NCI-H526 (cell line): ENCODE measurements at places on chromosomes 16 and 17.

GRCh38 chr16:69145658-69146057 is 13.2 kb downstream of the UTP4 start:
- DNase-seq, result no peak

DNA sequence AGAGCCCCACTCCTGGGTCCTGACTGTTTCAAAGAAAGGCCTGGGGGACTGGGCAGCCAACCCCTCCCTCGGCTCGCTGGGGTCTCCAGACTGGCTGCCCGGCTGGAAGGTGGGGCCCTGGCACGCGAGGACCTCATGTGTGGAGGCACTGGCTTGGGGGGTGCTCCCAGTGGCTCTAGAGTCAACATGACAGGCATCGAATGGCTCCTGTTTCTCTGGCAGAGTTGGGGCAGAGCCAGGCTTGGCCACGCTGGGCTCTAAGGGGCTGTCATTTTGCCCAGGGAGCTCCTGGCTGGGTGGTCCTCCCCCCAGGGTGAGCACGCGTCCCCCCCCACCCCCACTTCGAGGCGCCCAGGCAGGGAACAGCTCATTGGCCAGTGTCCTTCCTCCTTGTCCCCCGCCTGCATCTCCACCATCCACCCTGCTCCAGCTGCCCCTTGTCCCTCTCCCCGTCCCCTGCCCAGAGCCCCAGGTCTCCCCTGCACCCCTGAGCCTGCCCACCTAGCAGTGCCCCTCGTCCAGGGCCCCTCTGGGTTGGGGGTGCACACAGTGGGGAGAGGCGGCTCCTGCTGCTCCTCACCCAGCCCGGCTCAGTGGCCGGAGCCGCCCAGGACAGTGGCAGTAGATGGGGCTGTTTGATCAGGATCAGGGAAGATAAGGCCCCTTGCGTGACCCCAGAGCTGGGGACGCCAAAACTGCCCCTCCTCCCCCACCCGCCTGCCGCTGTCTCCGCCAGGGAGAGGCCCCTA is 2.7 kb downstream of the GCGR start:
- DNase-seq, result no peak

- DNase-seq, result peak; percentile 69
Measured at GRCh38 chr16:89860747-89861304, 12.6 kb upstream of the TCF25 start.

DNA sequence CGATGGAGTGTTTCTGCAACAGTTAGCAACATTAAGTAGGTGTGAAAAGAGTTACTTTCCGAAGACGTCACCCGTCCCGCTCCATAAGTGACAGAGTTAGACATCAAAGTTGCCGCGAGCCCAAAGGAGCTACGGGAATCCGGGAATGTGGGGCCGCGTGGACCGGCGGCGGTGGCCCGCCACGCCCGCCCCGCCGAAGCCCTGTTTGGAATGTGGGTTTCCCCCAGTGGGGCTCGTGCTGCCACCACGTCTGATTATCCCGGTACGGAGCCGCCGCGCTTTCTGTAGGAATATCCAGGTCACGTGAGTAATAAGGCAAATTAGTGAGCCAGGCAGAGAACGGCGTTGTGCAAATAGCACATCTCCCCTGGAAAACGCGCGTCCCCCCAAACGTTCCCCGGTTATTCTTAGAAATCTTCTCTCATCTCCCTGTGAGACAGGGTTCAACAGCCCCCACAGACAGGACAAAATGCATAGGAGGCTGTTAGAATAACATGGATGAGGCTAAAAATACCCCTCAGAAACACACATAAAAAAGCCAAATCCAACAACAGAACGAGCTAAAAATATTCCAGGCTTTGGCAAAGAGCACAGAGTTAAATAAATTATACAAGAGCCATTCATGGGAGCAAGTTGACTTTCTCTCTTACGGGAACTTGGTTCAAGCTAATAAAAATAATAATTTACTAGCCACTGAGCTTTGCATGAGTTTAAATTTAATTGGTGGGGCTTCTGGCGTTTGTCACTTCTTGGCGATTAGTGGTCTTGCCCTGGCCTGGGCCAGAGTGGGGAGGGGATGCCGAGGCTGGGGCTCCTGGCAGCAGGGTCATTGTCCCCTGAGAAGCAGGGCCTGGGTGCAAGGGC is 8.6 kb downstream of the BAHCC1 start:
- DNase-seq, result peak; percentile 80

DNA sequence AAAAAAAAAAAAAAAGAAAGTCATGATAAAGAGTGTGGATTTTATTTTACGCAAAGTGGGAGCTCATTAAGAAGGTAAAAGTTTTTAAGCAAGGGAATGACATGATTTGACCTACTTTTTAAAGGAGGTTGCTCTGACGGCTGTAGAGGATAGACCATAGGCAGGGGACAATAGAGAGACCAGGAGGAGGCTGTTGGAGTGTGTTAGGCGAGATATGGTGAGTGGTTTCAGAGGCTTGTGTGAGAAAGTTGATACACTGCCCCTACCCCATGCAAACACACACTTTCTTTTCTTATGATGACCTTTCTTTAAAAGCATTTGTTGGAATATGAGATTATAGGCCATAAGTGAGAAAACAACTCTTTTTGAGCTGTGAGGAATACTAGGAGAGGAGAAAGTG is 82.0 kb downstream of the FTO start:
- DNase-seq, result no peak

GRCh38 chr16:49499414-49499785 is 125.8 kb downstream of the C16orf78 start:
- no peak for DNase-seq

DNA sequence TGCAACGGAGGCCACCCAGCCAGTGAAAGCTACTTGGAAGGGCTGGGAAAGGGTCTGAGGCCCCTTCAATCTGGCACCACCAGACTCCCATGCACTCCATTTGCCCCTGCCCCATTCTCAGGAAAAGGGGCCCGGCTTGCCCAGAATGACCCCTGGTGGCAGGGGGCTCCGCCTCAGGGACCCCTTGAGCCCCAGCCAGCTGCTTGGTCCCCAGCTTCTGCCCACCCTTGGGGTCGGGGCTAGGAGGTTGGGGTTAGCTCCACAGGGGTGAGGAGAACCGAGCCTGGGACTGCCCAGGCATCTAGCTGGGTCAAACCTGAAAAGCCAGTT is 1.3 kb downstream of the RHBDF1 start:
- DNase-seq, result no peak

DNA sequence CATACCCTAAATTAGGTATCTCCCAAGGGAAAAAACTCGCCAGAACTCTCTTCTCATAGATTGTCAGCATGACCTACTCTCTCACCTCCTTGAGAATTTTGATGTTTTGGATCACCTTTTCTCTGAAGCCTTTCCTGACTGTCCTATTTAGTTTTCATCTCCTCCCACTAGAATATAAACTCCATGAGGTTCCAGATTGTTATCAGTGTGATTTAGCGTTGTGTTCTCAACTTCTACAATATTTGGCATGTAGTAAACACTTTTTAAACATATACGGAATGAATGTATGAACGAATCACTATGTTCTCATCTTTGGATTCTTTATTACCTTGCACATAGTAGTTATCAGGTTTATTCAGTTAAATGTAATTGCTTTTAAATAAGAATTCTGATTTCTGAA is 88.7 kb downstream of the VMP1 start:
- DNase-seq, result no peak

GRCh38 chr16:66382966-66383299 is 16.4 kb downstream of the CDH5 start:
- DNase-seq, result no peak
